Spinal cord (tissue), 10 donors: ENCODE measurements at places on chromosomes 7 and 10.
A peak's percentile ranks its signal among the peaks of the same experiment; 100 is the strongest.

DNA sequence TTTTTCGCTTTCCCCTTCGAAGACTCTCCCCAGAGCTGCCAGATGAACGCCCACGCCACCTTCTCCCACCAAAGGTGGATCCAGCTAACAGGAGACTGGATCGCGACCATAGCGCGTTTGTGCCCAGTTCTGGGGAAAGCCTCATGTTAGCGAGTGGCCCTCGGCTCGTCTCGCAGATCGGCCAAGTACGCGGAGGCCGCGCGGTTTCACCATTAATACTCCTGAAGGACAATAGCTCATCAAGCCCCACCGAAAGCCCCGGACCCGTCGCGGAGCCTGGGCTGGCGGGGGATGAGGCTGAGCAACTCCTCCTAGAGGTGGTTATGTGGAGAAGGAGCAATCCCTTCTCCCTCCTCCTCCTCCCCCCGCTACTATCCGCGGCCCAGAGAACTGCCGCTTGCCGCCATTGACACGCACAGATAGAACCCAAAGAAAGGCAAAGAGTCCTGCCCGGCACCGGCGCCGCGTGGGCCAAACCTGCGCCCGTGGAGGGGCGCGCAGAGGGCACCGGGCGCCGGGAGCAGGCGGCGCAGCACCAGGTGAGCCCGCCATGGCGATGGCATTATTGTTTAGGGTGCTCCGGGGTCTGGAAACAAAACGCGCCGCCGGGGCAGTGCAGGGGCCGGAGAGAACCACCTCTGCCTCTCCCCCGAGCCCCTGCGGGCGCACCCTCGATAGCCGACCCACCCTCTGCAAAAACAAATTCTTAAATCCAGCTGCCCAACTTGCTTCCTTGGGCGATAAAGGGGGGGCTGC is at the start of gene MACROH2A2:
Gene MACROH2A2 (plus strand): TSS at position 385 of the 756 bp plus-strand sequence. CDS start 22,813 bp downstream, outside the sequence.
- peak; percentile 75 for DNase-seq

DNA sequence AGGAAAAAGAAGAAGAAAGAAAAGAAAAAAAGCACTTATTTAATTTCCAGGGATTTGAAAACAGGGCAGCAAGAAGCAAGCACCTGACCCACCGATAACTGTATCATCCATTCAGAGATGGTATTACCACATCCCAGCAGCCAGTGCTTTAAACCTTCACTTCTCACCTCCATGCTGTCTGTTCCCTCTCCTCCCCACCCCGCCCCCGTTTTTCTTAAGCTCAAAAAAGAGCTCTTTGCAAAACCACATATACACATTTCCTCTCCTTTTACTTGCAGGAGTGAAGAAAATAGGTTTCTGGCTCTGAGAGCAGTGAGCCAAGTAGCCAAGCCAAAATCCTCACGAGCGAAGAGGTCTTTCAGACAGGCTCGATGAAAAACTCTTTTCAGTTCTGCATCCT is 2.2 kb downstream of the STOX1 start:
- no peak for DNase-seq

- DNase-seq, result no peak
Observed at GRCh38 chr7:47416492-47417480, 165.1 kb downstream of the TNS3 start.

DNA sequence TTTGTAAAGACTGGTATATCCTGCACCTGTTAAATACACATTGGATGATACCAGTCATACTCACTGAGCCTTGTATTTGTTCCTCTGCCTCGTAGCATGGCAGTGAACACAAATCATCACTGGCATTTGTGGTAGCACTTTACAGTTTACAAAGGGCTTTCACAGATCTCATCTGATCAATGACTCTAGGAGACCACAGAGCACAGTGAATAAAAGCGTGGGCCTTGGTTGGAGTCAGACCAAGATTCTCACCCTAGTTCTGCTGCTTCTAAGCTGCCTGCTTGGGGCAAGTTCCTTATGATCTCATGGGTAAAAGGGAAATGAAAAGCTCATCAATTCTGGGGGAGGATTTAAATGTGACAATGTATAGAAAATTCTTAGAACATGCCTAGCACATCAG is 129.9 kb upstream of the AGK start:
- DNase-seq, result no peak

- DNase-seq, result no peak
Observed at GRCh38 chr7:131553931-131554330, 2.5 kb downstream of the PODXL start.

DNA sequence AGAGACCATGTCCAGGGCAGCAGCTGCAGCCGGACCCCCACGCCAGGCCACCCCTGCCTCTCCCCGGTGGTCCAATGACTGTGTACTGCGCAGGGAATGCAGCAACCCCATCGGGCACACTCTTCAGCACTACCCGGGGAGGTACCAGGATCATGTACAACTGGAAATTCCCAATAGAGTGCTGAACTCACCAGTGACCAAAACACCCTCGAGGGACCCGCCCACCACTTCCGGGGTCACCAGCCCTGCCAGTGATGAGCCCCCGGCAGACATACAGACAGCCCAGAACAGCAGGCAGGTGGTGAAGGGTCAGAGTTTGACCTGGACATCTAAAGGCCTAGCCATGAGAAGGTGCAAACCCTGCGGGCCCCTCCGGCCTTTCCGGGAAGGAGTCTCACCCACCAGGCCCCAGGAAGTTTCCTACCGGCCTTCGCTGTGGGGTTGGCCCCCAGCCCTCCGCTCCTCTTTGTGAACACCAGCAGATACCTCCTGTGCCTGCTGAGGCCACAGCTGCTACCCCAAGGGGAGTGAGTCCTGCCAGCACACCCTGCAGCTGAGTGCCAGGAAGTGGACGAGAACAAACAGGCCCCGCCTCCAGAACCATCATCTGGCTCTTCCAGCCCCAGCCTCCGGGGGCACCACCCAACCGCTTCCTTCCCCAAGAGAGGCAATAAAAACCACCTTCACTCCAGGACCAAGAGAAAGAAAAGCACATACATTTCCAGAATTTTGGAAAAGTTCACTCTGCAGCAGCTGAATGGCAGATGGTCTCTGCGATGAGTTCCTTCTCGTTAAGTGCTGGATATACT is 5.0 kb upstream of the ANKRD61 start:
- no peak for DNase-seq

DNA sequence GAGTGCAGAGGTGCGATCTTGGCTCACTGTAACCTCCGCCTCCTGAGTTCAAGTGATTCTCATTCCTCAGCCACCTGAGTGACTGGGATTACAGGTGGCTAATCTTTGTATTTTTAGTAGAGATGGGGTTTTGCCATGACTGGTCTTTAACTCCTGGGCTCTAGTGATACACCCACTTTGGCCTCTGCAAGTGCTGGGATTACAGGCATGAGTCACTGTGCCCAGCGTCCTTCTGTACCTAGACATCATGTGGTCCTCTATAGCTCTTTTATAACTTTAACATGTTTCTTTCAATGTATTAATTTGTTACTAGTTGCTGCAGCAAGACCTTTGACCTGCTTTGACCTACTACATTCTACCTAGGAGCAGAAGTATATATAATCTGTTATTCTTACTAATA is 38.7 kb upstream of the BICC1 start:
- no peak for DNase-seq

- DNase-seq, result peak; percentile 71
Observed at GRCh38 chr10:88820748-88821401, 18.3 kb downstream of the LIPM start.

DNA sequence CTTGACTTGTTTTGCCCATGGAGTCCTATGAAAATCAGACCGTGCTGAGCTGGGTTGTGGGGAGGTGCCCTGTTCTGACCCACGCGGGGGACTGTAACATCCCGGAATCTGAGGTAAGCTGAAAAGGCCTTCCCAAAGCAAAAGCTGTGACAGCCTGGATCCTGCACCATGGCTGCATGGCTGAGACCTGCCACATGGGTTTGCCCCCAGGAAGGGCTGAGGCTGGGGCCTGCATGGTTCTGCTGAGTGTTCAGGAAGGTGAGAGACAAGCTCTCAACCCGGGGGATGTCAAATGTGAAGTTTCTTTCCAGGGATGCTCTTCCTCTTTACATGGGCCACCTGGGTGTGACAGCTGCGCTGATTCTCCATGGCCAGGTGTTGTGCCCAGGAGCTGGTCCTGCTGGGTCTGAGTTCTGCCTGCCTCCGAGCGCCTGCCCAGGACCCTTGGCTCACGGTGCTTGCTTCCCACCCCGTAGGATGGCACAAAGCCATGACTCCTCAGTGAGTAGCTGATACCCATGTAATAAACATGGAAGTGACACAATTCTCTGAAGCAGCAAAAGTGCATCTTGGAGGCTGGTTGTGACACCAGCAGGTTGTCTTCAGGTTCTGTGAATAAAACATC is 58.3 kb downstream of the VIPR2 start:
- DNase-seq, result no peak
